ENCODE measurements at places on chromosomes 7 and 10.

GRCh38 chr10:52703451-52703850 lies 69.1 kb downstream of the MBL2 start:
- DNase-seq: no peak

DNA sequence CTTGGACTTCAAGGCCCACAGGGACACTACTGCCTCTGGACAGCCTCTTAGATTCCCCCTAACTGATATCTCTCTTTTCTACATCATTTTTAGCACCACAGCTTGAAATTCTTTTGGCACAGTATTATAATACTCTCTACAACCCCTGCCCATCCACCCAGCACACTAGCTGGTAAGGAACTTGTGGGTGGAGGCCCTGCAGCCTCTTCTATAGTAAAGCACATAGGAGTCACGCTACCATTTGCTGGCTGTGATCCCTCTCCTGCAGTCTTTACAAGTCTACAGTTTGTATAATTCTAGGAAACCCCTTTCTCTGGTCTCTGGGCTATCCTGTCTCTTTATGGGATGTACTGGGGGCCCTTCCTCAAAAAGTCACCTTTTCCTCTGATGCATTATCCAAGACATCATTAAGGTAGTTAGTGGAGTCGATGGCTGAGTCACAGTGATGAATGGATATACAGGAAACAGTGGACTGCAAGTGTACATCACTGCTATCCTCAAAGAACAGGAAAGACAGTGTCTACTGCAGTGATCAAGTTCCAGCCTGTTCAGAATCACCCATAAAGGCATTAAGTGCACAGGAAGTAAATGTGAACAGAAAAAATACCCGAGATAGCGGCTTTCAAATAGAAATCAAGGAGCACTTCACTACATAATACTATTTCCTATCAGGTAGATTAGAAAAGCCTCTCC lies 54.4 kb downstream of the STK17A start:
- no peak for DNase-seq

DNA sequence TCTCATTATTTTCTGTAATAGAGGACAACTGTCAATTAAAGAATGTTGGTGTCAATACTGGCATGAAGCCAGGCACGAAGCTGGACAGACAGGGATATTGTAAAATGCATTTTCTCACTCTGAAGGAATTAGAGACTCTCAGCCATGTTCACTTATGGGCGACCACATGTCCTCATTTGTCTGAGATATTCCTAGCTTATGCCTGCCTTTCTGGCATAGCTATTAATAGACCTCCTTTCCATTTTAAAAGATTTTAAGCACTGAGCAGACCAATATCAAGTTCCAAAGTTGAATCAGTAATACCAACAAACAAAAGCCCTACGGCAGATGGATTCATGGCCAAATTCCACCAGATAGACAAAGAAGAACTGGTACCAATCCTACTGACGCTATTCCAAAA lies 589.9 kb downstream of the GRM8 start:
- no peak for DNase-seq

DNA sequence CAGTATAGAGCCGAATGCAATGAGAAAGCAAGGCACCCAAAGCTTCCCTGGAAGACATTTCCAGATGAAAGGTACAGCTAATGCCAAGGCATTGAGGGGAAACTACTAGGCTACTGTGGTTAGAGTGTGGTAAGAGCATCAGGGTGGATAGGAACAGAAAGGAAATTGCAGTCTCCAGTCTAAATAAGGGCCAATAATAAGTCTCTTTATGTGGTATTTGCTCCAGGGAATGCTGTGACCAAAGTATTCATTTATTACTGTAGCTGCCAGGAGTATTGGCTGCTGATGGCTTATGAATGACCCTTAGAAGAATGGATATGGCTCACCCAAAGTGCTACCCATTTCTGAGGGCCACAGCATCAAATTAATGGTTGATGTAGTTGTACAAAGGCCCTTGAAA lies 30.1 kb upstream of the POT1 start:
- no peak for DNase-seq

DNA sequence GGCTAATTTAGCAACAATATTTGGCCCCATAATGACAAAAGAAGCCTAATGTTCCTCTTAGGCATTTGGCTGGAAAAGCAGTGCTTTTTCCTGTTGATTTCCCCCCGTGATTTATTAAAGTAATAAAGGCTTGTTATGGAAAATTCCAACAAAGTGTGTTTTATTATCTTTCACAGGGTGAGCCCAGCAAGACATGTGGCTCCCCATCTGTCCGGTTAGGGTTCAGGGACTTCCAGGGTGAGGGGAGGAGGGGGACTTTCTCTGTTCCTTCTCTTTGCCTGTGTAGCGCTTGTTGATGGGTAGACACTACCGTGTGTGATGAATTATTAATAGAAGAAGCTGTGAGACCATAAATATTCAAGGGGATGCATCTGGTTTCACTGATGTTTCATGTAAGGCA lies 39.0 kb downstream of the HTR5A start:
- no peak for DNase-seq

DNA sequence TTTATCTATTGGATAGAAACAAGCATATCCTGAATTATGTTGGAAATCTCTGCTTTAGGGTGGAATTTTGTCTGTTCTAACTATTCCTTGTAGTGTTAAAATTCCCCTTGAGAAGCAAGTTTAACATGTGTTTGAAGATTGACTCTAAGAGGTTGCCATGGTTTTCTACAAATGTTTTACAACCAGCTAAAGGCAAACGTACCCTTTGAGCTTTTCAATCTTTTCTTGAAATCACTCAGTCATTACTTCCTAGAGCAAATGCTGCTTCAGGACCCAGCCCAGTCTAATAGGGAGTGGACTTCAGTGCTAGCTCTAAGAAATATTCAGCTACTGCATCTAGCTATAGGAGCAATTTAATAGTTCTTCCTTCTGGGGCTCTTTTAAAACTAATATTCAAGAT lies 118.8 kb upstream of the IFRD1 start:
- DNase-seq: no peak

GRCh38 chr10:43360086-43360485 lies 11.3 kb upstream of the FXYD4 start:
- DNase-seq: no peak

DNA sequence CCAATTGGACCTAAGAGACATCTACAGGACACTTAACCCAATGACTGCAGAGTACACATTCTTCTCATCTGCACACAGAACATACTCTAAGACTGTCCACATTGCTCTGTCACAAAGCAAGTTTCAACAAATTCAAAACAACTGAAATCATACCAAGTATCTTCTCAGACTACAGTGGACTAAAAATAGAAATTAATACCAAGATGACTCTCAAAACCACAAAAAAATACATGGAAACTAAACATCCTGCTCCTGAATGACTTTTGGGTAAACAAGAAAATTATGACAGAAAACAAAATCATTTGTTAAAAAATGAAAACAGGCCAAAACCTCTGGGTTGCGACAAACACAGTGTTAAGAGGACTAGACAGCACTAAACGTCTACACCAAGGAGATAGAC lies 24.5 kb downstream of the SNX13 start:
- no peak for DNase-seq

- DNase-seq: no peak
Measured at GRCh38 chr10:90723416-90724068, 134.3 kb downstream of the HTR7 start.

GRCh38 chr7:138667535-138668228 lies 33.5 kb downstream of the SVOPL start:
- DNase-seq: no peak

- no peak for DNase-seq
Measured at GRCh38 chr10:125094806-125095205, 65.6 kb downstream of the CTBP2 start.

All from HTR-8/SVneo (cell line).